Natural killer cell (primary cell): ENCODE measurements at places on chromosomes 7 and 10. TPM values are rescaled to one million over a fixed set of nuclear protein-coding genes. Genes with fewer than 3 reads are reported as not detected.

DNA sequence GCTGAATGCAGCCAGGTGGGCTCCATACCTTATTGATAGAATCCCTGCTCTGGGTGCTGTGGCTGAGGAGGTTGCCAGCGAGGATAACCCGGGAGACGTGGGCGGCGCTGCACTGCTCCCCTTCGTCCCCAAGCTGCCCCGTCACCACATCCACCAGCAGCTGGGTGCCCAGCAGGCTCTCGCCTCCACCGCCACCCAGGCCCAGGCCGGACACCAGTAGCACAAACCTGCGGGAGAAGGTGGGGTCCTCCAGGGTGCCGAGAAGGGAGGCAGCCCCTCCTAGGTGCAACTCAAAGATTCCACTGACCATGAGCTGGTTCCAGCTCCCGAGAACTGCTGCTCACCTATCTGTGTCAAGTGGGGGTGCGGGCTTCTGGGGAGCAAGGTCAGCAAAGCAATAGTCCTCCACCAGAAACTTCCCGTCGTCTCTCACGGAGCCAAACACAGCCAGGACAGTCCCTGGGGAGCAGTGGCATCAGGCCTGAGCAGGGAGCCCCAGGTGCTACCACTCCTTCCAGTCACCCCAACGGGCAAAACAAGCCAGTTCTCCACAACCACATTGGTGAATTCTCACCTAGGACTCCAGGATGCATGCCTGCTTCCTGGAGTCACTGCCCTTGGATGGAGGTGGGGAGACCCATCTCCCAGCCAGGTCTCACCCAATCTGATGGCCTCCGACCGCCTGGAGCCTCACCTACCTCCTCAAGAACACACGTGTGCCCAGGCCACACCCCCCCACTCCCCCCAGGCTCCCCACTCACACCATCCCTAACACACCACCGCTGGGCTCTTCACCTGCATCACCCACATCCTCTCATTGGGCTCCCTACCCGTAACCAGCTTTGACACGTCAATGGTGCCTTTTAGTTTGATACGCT, 6.3 kb downstream of the POLD2 start:
- no peak for DNase-seq

GRCh38 chr7:75965617-75966016, 28.8 kb downstream of the TMEM120A start:
- no peak for DNase-seq

DNA sequence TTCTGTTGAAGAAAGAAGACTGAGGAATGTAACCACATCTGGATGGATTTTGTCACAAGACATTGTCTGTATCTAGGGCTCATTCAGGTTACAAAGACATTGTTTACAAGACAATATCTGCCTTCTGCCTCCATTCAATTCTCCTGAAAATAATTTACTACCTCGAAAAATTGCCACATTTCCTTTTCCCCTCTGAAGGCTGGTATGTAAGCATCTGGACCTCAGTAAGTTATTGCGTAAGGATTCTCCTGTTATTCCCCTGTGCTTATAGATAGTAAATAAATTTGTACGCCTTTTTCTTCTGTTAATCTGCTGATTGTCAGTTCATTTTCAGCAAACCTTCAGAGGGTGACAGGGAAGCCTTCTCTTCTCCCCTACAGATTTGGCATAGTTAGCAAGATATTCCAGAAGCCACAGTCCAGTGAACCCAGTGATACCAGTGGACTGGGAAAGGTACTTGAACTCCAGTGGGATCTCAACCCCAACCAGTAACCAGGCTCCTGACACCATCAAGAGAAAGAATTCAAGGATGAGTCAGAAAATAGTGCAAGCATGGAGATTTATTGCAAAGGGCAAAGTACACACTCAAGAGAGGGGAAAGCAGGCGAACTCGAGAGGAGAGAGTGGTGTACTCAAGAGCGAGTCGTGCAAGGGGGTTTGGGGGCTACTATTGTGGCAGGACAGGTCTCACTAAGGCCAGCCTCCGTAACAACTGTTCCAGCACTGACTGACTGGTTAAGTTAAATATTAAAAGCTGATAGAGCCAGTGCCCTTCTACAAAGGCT, 706.9 kb upstream of the GHITM start:
- DNase-seq, result no peak

- DNase-seq, result no peak
Observed at GRCh38 chr10:84521013-84521412, 192.6 kb downstream of the CCSER2 start.

DNA sequence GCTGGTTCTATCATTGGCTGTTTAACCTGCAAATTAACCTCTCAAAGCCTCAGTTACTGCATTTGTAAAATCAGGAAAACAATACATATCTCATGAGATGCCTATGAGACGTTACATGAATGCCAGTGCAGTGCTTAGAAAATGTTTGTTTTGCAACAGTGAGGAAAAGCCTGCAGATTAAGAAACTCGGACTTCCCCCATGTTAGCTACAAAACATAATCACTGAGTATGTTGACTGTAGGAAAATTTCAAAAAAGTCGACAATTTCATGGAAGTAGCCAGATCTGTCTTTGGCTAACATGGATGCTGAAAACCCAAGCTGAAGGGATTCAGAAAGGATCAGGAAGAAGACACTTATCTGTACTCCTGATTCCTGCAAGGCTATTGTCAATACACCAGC, 121.4 kb downstream of the TRIL start:
- no peak for DNase-seq

GRCh38 chr10:98758463-98758862, 311.7 kb upstream of the HPS1 start:
- DNase-seq, result no peak

- DNase-seq, result no peak
Observed at GRCh38 chr10:103979530-103979929, 12.6 kb downstream of the SLK start.

GRCh38 chr10:92742331-92743228, 52.8 kb downstream of the HHEX start:
- DNase-seq, result no peak

The GNG11 gene
- total RNA-seq, result 4.0 TPM

The TAS2R3 gene
- total RNA-seq, result 0.79 TPM

The KLF14 gene
- not detected for total RNA-seq

The PARP12 gene
- 116 TPM for total RNA-seq
